ENCODE measurements at places on chromosomes 16 and 17. TPM values are rescaled to one million over a fixed set of nuclear protein-coding genes. Genes with fewer than 3 reads are reported as not detected.

GRCh38 chr17:50882851-50883250, 16.7 kb upstream of the TOB1 start:
- peak; percentile 84 for DNase-seq

DNA sequence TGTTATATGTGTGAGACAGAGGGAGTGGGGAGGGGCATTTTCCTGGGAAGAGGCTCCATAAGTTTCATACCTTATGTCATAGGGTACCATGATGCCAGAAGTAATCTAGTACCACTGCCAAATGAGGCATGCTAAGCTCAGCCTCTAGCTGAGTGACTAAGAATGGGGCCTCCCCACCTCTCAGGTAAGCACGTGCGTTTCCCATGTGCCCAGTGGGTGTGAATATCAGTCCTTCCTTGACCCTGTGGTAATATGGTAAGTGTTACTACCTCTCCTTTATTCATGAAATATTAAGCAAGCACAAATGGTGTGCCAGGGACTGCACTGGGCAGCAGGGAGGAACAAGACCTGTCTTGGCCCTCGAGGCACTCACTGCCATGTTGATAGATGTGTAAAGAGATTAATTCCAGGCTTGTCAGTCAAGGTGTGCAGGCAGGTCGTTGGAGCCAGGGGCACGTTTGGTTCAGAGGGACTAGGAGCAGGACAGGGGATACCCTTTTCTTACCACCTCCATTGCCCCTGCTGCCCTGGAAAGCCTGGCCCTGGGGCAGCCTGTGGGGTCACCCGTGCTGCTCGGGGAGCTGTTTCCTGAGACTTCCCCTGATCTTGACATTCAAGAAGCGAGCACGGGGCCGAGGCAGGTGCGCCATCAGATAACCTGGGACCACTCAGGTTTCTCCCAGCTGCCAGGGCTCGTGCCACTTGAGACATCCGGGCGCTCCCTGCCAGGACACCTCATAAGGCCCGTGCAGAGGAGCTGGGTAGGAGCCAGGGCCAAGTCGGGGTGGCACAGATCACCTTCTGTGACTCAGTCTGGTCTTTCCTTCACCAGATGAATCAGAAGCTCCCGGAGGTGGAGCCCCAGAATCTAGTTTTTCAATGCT, 8.8 kb downstream of the RSAD1 start:
- DNase-seq, result peak; percentile 88

DNA sequence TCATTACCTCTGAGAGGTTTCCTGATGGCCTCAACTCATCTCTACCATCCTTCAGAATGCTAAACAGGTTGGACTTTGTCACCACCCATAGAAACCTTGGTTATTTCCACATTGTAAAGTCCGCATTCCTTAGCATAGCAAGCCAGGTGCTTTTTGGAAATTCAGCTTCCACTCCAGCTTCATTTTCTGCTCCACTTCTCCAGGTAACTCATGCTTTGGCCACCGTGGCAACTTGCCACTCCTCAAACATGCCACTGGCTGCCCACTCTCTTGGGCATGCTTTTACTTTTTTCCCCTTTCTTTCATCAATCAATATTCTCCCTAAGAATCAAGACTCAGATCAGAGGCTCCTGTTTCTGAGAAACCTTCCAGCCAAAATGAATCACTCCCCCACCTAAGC, 203.3 kb downstream of the CA10 start:
- no peak for DNase-seq

- peak; percentile 97 for DNase-seq
Observed at GRCh38 chr16:73020409-73020884, 27.5 kb downstream of the ZFHX3 start.

- no peak for DNase-seq
Observed at GRCh38 chr17:72970797-72971196, 121.7 kb downstream of the SLC39A11 start.

DNA sequence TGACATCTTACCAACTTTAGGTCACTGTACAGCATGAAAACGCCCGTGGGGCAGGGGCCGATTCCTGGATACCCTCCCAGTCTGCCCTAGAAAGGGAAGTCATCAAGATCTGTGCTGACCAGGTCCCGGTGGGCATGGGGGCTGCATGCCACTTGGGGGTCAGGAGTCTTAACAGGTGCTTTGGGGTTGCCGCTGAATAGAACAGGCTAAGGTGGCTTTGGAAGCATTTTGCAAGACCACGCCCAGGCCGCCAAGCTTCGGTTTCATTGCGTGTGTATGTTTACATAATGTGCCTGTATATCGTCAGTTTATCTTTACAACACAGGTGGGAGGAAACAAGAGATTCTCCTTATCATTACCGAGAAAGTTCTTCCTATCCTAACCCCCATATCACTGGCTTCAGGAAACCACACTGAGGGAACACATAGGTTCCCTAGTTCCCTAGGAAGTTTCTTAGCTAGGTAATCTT, 13.3 kb upstream of the USP36 start:
- DNase-seq, result no peak

GRCh38 chr17:29615048-29615385, 7.7 kb downstream of the CORO6 start:
- peak; percentile 81 for DNase-seq

DNA sequence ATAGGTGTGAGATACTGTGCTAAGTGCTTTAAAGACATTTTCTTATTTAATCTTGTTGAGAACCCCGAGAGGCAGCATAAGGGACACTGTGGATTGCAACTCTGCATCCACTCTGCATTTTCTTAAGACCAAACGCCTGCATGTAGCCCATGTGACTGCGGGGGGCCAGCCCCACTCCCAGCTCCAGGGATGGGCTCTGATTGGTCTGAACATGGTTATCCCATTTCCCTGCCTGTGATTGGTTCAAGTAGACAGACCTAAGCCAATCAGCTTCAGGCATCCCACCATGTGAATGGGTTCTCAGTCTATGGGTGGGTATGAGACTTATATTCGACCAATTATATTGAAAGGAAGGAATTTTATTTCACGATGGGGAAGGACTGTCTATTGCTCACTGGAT, 33.2 kb upstream of the USP7 start:
- no peak for DNase-seq

DNA sequence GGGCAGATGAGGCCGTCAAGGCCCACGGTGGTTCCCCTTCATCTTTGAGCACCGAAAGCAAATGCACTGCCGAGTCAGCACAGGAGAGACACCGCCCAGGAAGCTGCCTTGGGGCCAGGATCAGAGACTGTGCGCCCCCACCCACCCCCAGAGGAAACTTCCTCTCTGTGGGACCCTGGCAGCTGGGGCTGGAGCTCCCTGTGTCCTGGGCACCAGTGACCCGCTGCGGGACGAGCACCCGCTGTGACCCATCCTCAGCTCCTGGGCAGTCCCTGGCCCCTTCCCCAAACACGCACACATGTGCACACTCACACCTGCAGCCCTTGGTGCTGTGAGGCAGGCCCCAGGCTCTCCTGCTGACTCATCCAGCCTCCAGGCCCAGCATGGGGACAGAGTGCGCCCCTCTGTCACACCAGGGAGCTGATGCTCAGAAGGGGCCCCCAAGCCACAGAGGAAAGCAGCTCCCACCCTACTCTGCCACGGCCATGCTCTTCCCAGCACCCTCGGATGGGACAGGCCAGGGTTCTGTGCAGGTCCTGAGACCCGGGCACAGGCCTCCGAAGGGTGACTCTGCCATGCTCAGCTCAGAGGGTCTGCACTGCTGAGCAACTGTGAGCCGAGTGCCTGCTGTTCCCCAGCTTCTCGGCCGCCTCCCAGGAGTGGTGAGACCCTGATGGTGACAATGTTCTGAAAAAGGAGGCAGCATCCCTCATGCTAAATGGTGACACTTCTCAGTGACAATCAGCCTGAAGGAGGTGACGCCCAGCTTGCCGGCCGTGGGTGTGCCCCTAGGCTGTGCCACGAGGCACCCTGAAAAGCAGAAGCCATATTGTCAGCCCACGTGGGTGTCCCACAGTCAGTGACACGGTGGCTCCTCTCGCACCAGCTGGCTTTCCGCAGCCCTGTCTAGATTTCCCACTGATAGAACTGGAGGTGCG, 3.6 kb downstream of the PIEZO1 start:
- DNase-seq, result peak; percentile 77

- DNase-seq, result no peak
Observed at GRCh38 chr16:48394355-48394703, 9.1 kb upstream of the SIAH1 start.

GRCh38 chr17:75504347-75505151, 10.8 kb downstream of the CASKIN2 start:
- DNase-seq, result peak; percentile 94

GRCh38 chr17:69503711-69504110, 89.2 kb downstream of the MAP2K6 start:
- DNase-seq, result no peak

GRCh38 chr17:57211543-57211942, 44.8 kb upstream of the MSI2 start:
- DNase-seq, result no peak

- no peak for DNase-seq
Observed at GRCh38 chr16:22946433-22946832, 132.5 kb downstream of the HS3ST2 start.

DNA sequence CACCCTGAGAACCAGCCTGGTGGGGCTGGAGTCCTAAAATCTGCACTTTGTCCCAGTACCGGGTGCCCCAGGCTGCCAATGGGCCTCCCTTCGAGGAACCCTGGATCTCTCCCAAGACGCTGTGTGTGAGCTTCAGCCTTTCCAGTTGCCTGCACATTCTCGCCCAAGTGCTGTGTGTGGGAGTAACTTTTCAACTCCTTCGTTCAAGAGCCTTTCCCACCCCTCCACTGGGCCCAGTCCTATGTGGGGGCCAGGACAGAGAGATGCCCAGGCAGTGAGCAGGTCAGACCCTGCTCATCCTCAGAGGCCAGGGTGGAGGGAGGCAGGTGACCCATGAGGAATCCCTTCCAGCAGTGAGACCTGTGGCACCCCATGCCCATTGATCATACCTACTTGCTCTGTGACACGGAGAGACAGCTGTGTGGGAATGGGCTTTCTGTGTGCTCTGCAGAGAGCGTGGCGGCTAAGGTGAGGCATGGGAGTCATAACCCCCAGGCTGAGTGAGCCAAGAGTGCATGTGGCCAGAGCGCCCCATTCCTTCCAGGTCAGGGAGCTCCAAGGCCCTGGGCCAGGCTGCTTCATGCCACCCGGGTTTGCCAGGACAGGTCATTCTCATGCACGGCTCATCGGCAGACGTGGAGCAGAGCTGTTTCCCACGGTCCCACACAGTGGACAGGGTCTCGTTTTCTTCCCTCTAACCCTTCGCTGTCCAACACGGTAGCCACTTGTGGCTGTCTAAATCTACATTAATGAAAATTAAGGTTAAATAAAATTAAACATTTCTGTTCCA, 154.4 kb downstream of the CLEC16A start:
- no peak for DNase-seq

DNA sequence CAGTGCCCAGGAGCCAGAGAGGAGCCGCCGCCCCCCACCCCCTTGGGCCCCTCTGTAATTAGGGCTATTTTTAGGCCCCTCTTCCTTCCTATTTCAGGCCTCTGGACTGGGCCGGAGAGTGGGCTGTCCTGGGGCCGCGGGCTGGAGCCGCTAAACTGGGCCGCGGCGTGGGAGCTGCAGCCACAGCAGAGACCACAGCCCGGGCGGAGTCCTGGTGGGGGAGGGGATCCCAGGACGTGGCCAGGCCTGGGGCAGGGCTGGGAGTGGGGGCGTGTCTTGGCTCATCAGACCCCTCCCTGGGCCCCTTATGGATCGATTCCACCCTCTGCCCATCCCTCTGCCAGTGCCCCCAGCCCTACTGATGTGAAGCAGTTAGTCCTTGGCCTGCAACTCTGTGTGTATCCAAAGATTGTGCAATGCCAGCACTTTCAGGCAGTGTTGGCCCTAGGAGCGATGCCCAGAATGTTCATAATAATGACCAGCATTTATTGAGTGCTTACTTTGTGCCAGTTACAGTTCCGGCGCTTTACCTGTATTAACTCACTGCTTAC, 15.0 kb upstream of the TAC4 start:
- peak; percentile 78 for DNase-seq

- DNase-seq, result peak; percentile 100
Observed at GRCh38 chr17:44968225-44969143, at the start of gene C1QL1. C1QL1 (minus strand) TSS chr17:44968303; CDS start chr17:44968048, 255 bp downstream.

GRCh38 chr16:31471875-31472708, at the start of gene TGFB1I1:
TGFB1I1 (plus strand) TSS chr16:31472152; CDS start chr16:31472189, 37 bp downstream.
- peak; percentile 98 for DNase-seq

- peak; percentile 93 for DNase-seq
Observed at GRCh38 chr17:79947351-79948031, 88.2 kb downstream of the TBC1D16 start.

DNA sequence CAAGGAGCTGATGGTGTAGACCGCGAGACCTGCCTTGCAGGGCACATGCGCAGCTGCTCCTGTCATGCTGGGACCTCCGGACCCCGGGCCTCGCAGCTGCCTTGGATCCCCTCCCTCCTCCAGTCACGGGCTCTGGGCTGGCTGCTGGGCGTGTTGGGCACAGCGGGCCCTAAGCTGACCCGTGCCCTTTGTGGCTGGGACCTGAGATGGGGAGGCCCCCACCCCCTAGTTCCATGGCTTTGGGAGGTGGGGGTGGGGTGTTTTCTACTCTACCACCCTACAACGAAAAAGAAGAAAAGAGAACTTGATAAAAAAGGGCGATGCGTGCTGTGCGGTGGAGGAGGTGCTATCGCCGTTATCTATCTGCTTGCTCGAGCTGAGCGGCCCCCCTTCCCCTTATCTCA, 14.5 kb downstream of the ZFPM1 start:
- DNase-seq, result no peak

DNA sequence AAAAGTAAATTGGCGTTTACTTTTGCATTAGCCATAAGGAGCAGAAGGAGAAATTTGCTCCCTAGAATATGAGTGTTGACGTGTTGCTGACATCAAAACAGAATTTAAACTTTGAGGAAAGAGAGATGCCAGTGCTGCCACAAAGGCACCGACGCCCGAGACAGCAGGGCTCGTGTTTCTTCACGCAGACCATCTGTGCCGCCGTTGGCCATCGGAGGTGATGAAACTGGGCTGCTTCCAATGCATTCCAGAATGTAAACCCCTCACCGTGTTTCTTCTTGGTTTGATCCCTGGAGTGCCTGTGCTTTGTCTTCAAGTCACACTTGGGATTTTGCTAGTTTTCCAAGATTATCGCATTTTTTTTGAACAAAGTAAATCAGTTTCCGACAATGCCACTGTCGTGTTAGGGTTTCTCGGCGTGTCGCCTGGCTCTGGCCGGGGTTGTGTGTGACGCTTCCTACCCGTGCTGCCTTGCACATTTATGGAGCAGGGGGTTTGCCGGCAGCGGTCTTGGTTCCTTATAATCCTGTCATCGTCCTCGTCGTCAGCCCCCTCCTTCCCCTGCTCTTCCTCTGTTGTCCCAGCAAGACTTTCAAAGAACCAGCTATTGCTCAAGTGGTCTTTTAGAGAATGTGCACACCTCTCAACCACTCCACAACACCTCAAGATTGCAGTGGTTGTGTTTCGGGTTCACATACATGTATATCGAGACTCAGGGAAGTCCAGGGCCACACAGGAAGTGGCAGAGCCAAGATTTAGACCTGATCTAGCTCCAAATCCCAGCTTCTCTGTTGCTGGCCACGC, 103.9 kb downstream of the METRNL start:
- DNase-seq, result peak; percentile 36

GRCh38 chr17:41824086-41824485, 11.3 kb downstream of the FKBP10 start:
- peak; percentile 71 for DNase-seq

The CDR2 gene
- total RNA-seq, result 52.5 TPM

The TERB1 gene
- 0.36 TPM for total RNA-seq

The ERN2 gene
- total RNA-seq, result not detected

The TMC7 gene
- total RNA-seq, result 1.1 TPM

The CDRT4 gene
- 2.7 TPM for total RNA-seq

The PRSS27 gene
- total RNA-seq, result 2.5 TPM

The TUBB3 gene
- total RNA-seq, result 239 TPM

The KAT2A gene
- 8.3 TPM for total RNA-seq

The ADAM11 gene
- 0.36 TPM for total RNA-seq

The KRT36 gene
- 0.36 TPM for total RNA-seq

The OR1A1 gene
- not detected for total RNA-seq

The KCNJ12 gene
- total RNA-seq, result under 0.01 TPM

Measured in osteoblast (primary cell).